Activated CD8-positive, alpha-beta T cell treated with anti-CD3 and anti-CD28 coated beads for 36 hours (primary cell): ENCODE measurements at places on chromosomes 12 and 14. TPM values are rescaled to one million over a fixed set of nuclear protein-coding genes. Genes with fewer than 3 reads are reported as not detected.

FAR2 gene
- 7.0 TPM for total RNA-seq

DNA sequence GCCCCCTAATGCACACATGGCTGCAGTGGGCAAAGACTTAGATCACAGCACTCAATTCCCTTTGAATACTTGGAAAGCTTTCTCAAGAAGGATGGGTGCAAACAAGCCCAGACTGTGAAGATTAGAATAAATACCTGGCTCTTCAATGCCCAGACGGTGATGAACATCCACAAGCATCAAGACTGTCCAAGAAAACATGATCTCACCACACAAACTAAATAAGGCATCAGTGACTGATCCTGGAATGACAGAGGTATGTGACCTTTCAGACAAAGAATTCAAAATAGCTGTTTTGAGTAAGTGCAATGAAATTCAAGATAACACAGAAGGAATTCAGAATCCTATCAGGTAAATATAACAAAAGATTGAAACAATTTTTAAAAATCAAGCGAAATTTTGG is 43.8 kb upstream of the ZDHHC17 start:
- no peak for DNase-seq

DNA sequence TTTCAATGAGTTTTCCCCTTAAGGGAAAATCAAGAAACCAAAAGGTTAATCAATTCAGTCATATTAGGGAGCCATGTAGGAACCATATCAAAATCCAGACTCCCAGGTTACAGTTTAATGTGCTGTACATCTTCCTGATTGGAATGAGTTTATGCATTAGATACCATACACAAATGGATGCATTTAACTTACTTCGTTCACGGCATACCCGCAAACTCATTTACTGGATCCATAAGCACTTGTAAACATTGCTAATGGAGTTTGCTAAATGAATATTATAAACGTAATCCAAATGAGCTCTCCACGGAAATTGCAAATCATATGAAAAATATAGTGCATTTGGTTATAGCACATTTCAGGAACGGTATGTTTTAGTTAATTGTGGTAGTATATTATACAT is 228.9 kb upstream of the G2E3 start:
- DNase-seq: no peak

CAPZA3 gene
- not detected for total RNA-seq

TAS2R7 gene
- not detected for total RNA-seq

DNA sequence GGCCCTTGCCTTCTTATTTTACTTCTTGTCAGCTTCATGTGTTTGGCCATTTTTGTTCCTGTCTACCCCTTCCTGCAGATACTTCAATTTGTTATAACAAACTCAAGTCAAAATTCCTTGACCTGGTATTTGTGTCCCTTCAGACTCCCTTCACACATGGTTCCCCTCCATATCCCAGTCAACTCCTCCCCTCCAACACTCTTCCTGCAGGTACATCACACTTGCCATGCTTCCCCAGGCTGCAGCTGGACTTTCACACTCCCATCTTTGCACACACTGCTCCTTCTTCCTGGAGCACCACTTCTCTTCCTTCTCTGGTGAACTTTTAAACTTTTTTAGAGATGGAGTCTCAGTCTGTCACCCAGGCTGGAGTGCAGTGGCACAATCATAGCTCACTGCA is 18.9 kb upstream of the FIGNL2 start:
- no peak for DNase-seq

- DNase-seq: no peak
Observed at GRCh38 chr12:47192051-47192450, 112.3 kb upstream of the AMIGO2 start.

NR2C1 gene
- 32.4 TPM for total RNA-seq

SLC25A3 gene
- 672 TPM for total RNA-seq

MDGA2 gene
- not detected for total RNA-seq

TTC5 gene
- total RNA-seq: 20.6 TPM

- no peak for DNase-seq
Observed at GRCh38 chr12:28884904-28885679, 264.0 kb upstream of the FAR2 start.

DNA sequence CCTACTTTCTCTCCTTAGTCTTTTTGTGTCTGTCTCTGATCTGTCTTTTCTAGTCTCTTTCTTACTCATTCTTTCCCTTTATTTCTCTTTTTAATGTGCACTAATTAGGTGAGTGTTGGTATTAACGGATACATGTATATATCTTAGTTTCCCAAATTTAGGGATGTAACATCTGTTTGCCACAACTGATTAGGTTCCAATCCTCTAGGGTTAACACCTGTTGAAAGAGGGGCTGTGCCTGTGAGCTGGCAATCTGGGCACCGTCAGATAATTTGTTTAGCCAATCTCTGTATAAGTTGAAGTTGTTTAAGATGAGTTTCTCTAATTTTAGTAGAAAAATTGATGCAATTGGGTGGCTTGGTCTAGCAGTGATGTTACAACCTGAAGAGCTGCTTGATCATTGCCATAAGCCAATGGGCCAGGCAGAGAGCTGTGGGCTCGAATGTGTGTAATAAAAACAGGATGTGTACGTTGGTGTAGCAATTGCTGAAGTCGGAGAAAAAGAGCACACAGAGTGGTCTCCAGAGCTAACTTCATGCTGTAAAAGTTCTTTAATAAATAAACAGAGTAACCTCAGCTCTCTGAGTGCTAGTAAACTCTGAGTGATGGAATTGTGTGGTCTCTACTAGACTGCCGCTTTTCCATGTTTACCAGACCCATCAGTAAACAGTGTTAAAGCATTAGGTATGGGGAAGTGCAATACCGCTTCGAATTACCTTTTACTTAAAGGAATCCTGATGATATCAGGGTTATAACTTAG is 18.3 kb upstream of the LYZ start:
- DNase-seq: peak; percentile 55

DCP1B gene
- 15.7 TPM for total RNA-seq

DNA sequence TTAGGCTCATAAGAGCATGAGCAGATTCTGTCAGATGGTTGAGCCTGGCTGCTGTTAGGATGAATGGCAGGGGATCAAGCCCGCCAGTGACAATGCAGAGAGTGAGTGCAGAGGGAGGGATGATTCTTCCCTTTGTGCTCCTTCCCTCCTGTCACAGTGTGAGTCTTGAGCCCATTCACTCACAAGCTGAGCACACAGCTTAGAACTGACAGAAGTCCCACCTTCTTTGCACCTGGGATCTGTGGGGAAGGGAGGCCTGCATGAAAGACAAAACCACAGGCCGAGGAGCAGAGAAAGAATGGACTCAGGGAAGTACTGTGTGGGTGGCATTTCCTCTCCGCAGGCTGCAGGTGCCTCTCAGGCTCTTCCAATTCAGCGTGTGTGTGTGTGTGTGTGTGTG is 160.6 kb downstream of the KCNA5 start:
- no peak for DNase-seq

- DNase-seq: no peak
Observed at GRCh38 chr14:105492971-105493871, 2.2 kb downstream of the TEDC1 start.

VPS29 gene
- total RNA-seq: 76.4 TPM

- no peak for DNase-seq
Observed at GRCh38 chr12:55720894-55721444, 776 bp downstream of the RDH5 start.

SRSF5 gene
- total RNA-seq: 267 TPM

- DNase-seq: peak; percentile 67
Observed at GRCh38 chr12:3727877-3728632, 24.9 kb downstream of the CRACR2A start.

GRCh38 chr14:63454436-63454835 is 88.7 kb downstream of the PPP2R5E start:
- DNase-seq: no peak

SLC17A8 gene
- total RNA-seq: not detected

MAGOHB gene
- 85.6 TPM for total RNA-seq
